NCI-H1105 treated with DMSO at 0.1 percent for 48 hours (cell line): ENCODE measurements at places on chromosomes 1 and 21.

DNA sequence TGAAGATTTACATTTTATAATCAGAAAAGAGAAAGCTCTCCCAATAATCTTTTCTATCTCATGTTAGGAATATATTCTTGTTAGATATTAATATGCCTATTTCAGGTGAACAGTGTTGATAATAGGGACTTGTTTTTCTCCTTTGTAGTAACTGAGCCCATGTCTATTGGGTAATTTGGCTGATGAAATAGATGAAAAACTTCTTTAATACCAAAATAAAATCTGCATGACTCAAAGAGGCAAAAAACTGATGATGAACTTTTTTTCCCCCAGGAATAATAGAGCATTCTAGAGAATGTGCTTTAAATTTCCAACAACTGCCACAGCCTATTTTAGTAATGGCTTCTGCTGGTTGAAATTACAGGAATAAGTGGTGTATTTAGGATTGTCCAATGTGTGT lies 178.9 kb upstream of the GREM2 start:
- no peak for DNase-seq

DNA sequence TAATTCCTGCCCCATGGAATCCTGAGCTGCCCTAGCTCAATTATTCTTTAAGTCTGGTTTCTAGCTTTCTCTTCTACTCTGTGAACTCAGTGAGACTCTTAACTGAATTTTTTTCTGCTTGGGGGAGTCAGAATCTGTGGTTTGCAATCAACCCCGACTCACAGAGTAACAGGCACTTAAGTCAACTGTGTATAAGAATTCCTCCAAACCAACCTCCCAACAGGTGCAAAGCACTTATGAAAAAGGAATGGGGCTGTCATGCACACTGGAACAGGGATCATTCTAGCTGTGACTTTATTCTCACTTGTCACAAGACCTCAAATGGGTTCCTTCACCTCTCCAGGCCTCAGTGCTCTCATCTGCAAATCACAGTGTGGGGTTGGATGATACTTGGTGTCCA lies 60.3 kb upstream of the SYT6 start:
- DNase-seq = no peak

DNA sequence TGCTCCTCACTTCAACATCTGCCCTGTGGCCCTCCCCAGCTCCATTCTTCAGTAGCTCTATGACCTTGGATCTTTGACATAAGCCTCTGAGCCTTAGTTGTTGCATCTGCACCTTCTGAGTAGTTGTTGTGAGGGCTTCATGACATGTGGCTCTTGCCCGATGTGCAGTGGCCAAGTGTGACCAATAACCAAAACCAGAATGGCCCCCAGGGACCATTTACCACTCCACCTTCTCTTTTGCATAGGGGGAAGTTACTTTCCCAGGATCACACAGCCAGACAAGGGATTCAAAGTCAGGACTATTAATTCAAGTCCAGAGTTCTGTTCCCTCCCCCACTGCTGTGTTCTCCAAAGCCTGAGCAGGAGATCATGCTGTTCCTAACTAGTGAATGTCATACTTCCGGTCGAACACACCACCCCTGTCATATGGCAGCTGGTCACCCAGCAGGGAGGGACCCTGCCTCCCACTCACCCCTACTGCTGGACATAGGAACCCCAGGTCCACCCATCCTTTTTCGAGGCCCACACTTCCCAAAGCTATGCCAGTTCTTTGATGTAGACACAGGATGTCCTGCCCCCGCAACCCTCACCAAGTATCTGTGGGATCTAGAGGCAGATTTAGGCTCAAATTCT lies 4.0 kb downstream of the FGR start:
- no peak for DNase-seq

DNA sequence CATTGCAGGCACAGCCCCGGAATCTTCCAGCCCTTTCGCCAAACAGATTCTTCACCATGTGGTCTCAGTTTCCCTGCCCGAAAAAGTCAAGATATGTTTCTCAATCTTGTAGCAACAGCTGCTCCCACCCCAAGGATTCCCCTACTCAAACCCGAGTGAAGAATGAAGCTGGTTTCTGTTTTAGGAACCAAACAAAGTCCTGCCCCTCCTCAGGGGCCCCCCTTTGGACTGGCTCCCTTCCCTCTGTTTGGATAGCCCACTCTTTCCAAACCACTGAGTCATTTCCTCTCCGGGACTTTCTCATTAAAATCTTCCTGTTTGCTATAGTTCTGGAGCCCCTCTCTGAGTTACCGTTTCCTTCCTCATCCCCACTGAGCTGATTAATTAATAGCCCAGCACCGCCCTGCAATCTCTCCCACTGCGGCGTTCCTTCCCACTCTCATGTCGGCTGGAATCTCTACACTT lies 100.9 kb downstream of the TSEN15 start:
- DNase-seq = no peak

DNA sequence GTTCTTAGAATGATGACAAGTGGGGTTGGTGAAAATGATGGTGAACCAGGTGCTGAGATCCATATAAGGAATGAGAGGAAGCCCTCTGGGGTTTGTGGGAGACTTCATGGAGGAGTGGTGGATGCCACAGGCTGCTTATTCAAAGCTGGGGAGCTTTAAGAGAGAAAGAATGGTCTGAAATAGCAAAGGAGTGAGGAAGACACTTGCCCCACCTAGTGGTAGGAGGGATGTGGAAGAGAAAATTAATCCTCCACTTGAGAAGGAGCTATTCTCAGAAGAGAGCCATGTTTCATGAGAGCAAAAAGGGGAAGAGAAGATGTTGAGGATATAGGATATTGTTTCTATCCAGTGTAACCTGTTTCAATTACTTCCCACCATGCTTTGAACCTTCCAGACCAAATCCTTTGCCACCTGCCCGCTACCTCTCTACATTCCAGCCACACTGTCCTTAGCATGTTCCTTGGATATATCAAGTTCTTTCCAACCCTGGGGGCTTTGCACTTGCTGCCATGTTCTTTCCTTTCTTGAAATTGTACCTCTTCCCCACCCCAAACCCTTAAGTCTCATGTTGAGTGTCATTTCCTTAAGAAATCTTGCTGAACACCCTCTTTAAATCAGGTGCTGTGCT lies 19.6 kb upstream of the ZNF648 start:
- DNase-seq = peak; percentile 39

DNA sequence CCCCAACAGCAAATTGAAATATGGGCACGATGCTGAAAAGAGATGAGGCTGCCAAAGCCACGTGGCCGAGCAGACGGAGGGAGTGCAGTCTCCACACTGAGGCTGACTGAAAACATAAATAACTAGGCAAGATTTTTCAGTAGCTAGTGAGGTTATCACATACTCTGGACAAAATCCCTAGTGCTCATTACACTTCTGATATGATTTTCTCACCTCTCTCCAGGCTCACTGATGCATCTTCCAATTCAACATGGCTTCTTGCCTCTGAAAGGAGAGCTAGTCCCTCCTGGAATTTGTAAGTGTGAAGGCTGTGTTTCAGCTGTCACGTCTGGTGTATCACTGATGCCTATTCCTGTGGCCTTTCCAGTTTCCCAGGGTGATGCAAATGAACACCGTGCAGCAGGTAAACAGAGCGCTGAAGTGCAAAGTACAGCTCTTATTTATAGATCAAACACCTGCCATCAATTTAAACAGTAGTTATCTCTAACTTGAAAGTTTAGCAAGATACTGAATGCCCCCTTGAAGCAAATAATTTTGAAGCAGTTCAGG lies 656.1 kb downstream of the KIF26B start:
- no peak for DNase-seq

DNA sequence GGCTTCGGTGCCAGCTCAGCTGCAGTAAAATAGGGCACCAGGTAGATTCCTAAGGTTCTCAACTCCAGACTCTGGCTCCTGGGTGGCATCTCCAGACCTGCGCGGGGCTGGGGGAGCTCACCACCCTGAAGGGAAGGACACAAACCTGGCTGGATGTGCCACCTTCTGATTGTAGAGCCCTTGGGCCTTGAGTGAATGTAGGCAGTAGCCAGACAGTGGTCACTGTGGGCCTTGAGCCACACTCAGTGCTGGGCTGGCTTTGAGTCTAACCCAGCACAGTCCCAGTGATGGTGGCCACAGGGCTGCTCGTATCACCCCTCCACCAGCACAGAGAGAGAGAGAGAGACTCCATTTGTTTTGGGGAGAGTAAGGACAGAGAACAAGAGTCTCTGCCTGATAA lies 38.0 kb upstream of the SH3GLB1 start:
- DNase-seq = no peak

GRCh38 chr1:169234780-169235179 lies 128.3 kb downstream of the ATP1B1 start:
- DNase-seq = no peak

DNA sequence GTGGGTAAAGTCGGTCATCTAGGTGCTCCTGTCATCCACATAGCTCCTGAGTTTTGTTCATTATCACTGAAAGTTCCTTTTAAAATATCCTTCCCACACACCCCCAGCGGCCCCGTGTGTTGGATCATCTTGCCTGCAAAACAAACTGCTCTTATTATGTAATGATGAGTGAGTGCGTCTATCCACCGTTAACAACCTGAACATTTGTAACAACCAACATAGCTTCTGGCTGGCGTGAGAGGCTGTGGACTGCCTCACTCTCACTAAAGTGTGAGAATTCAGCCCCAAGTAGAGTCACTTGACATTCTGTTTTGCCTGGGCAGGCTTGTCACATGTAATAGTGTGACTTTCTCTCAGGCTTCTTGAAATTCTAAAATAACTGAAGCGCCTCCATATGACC lies 14.5 kb upstream of the KCNA2 start:
- DNase-seq = no peak

GRCh38 chr1:33298623-33299277 lies 22.1 kb downstream of the A3GALT2 start:
- no peak for DNase-seq

DNA sequence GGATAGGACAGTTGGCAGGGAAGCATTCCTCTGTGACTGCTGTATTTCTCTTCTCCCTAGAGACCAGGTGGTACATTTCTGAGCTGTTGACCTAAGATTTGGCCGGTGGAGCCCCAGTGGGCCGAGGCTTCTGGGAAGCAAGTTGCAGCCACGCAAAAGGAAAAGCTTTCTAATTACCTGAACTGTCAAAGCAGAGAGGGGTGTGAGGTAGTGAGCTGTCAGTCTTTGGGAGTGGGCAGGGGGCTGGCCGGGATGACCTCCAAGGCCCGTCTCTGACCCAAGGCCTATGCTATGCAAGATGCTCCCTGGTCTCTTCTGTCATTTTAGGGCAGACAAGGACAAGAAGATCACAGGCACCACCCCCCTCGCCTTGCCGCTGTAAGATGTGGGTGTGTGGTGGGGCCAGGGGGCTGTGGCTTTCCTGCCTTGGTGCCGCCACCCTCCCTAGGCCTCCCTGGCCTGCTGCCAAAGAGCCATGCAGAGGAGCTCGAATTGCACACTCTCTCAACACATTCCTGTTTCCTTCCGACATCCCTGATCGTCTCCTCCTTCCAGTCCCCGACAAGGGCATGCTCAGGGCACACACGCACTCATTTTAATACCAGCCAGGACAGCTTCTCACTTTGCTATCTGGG lies 7.7 kb downstream of the PADI1 start:
- DNase-seq = peak; percentile 31

DNA sequence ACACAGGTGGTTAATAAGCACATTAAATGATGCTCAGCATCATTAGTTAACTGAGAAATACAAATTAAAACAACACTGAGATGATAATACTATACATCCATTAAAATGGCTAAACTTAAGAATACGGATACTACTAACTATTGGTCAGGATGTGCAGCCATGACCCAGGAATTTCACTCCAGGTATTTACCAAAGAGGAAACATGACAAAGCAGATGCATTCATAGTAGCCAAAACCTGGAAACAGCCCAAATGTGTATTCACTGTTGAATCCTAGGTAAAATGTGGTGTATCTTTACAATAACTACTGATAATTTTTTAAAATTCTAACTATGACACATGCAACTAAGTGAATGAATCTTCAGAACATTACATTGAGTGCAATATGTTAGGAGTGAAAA lies 73.0 kb downstream of the PTPRC start:
- no peak for DNase-seq

GRCh38 chr1:119482517-119483425 lies 24.2 kb upstream of the HSD3B1 start:
- DNase-seq = no peak

- no peak for DNase-seq
Measured at GRCh38 chr1:22685591-22686059, 25.0 kb upstream of the EPHB2 start.

GRCh38 chr1:221806984-221807383 lies 65.1 kb upstream of the DUSP10 start:
- no peak for DNase-seq

- peak; percentile 53 for DNase-seq
Measured at GRCh38 chr21:17732306-17732705, 86.8 kb downstream of the C21orf91 start.

GRCh38 chr21:35372201-35372600 lies 323.1 kb upstream of the RUNX1 start:
- no peak for DNase-seq

DNA sequence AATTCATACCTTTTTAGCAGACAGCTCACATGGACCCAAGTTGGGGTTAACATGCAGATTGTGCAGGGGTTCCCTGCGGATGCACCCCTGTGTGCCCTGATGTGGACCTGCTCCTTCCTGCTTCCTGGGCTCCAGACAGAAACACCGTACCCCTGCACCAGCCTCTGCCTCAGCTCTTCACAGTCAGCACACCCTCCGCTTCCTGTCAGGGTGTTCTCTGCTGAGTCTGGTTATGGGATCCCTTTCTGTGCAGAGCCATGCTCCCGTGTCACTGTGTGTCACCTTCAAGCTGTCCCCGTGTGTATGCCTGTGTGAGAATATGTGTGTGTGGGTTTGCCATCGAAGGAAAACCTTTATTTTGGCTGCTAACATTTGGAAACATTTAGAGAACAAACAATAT lies 48.7 kb upstream of the KCNJ15 start:
- DNase-seq = no peak

DNA sequence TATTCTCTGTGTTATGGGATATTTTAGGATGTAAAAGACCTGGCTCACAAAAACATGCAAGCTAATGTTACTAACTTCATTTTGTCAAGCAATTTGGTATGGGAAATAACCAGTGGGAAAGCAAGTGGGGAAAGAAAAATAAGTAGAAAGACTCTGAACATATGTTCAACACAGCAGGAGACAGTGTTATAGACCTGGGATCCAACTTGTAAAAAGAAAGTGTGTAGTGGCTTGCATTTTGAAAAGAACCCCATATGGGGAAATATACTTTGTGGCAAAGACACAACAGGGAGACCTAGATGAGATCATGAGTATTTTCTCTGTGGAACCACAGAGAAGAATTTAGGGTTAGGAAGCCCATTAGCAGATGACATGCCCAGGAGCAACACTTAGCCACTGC lies 212.7 kb upstream of the NRIP1 start:
- no peak for DNase-seq

DNA sequence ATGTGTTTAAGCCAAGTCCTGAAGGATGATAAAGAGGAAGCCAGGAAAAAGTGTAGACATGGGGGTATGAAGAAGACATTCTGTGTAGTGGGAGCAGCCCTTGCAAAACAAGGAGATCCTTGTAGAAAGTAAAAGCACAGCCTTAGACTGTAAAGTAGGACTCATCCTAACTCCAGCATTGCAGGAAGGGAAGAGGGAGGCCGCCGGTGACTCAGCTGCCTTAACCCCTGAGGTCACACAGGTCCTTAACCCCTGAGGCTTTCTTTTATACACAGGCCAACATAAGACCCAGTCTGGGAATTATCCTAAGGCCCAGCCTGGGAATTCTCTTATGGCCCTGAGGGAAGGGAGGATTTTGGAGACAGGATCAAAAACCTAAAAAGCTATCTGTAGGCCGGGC lies 18.0 kb downstream of the PGM1 start:
- DNase-seq = no peak
